ENCODE measurements at places on chromosomes 6 and 20. TPM values are rescaled to one million over a fixed set of nuclear protein-coding genes. Genes with fewer than 3 reads are reported as not detected.

SNTA1 gene
- total RNA-seq, result 98.3 TPM

ARMH2 gene
- total RNA-seq, result not detected

C6orf15 gene
- total RNA-seq, result 5.0 TPM

HDGFL1 gene
- total RNA-seq, result not detected

PNLDC1 gene
- 0.82 TPM for total RNA-seq

TUBB2B gene
- total RNA-seq, result 87.5 TPM

LRFN2 gene
- 0.72 TPM for total RNA-seq

FIG4 gene
- total RNA-seq, result 22.3 TPM

SRMS gene
- total RNA-seq, result not detected

GSTA2 gene
- not detected for total RNA-seq

RIPOR3 gene
- total RNA-seq, result 12.5 TPM

GTSF1L gene
- total RNA-seq, result not detected

ACTR5 gene
- total RNA-seq, result 9.6 TPM

COX7A2 gene
- total RNA-seq, result 111 TPM

TXLNB gene
- total RNA-seq, result 188 TPM

KCNS1 gene
- total RNA-seq, result 1.1 TPM

SRC gene
- total RNA-seq, result 54.3 TPM

PEX6 gene
- total RNA-seq, result 23.1 TPM

SAMD5 gene
- 9.5 TPM for total RNA-seq
